Aorta (tissue), 5 donors: ENCODE measurements at places on chromosomes 6 and 20.
A peak's percentile ranks its signal among the peaks of the same experiment; 100 is the strongest.

DNA sequence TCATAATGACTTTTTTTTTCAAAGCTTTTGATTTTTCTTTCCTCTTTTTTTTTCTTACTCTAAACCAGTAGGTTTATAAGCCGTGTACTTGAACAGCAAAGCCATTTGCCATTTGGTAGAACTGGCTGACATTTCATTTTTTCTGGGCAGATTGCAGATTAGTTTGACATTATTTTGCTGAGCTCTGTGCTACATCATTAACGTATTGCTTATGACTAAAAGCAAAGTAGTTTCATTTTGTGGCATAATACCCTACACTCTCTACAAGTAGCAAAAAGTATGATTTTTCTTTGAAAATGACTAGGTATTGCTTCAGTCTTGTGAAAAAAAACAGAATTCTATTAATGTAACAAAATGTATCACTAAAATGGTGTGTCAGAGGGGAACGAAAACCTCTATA, 141.3 kb downstream of the GRIK2 start:
- H3K27me3 ChIP-seq: no peaks in the 10 kb centered on the region
- H3K4me1 ChIP-seq: no peaks in the 10 kb centered on the region
- no peak overlapping the region for H3K27ac ChIP-seq
- no peak overlapping the region for H3K4me3 ChIP-seq
- DNase-seq: no peak

- no peak overlapping the region for H3K4me3 ChIP-seq
- H3K36me3 ChIP-seq: no peaks in the 10 kb centered on the region
- H3K4me1 ChIP-seq: no peaks in the 10 kb centered on the region
- no peak overlapping the region for H3K27ac ChIP-seq
- no peaks in the 10 kb centered on the region for H3K27me3 ChIP-seq
Observed at GRCh38 chr6:166275714-166276166, 32.5 kb downstream of the PRR18 start.

GRCh38 chr6:100626721-100627120, 162.0 kb upstream of the SIM1 start:
- DNase-seq: no peak
- H3K4me1 ChIP-seq: no peaks in the 10 kb centered on the region
- H3K4me3 ChIP-seq: no peak overlapping the region
- no peaks in the 10 kb centered on the region for H3K27me3 ChIP-seq

DNA sequence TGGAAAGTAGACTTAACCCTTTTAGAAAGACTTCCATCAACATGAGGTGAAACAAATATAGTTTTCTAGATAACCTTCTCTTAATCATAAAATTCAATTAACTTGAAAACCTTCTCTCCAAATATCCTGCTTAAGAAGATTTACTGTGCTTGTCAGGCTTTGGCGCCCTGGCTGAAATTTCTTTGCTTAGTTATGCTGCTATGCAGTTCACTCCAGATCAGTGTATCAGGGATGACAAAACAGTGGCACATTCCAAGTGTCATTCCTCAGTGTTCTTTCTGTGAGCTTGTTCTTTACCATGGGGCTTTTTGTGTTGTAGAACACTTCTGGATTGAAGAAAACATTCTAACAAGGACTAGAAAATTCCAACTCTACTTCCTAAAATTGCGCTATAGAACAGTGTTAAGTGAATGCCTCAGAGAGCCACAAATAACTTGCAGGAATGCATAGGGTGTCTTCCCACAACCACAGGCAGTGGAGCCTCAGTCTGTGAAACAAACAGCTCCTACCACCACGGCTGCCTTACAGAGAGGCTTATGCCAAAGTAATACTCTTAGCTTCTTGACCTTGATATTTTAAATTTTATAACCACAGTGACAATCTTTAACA, 443.6 kb downstream of the CDC5L start:
- H3K4me1 ChIP-seq: no peaks in the 10 kb centered on the region
- H3K4me3 ChIP-seq: no peak overlapping the region
- H3K27ac ChIP-seq: no peak overlapping the region

- no peaks in the 10 kb centered on the region for H3K4me1 ChIP-seq
- H3K27ac ChIP-seq: peak overlapping the region; percentile 28
- H3K36me3 ChIP-seq: no peaks in the 10 kb centered on the region
- no peak overlapping the region for H3K4me3 ChIP-seq
- no peaks in the 10 kb centered on the region for H3K27me3 ChIP-seq
- DNase-seq: no peak
Observed at GRCh38 chr6:141401851-141402250, 730.9 kb upstream of the GJE1 start.

DNA sequence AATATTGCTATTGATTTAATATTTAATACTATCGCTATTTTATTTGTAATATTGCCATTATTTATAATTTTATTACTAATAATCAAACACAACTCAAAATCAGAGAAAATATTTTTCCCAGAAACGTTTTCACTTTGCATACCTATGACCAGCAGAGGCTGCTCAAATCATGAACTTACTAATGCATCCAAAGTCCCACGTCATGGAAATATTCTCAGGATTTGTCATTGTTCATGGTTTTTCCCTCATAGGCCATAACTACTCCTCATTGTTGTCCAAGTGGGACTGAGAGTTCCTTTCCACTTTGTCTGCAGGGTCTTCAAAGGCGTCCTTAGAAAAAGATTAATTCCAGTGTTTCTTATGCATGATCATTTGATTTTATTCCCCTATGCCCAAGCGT, 344.8 kb downstream of the THBS2 start:
- no peak for DNase-seq
- no peaks in the 10 kb centered on the region for H3K4me1 ChIP-seq
- H3K27me3 ChIP-seq: no peaks in the 10 kb centered on the region
- no peak overlapping the region for H3K27ac ChIP-seq
- no peak overlapping the region for H3K4me3 ChIP-seq

DNA sequence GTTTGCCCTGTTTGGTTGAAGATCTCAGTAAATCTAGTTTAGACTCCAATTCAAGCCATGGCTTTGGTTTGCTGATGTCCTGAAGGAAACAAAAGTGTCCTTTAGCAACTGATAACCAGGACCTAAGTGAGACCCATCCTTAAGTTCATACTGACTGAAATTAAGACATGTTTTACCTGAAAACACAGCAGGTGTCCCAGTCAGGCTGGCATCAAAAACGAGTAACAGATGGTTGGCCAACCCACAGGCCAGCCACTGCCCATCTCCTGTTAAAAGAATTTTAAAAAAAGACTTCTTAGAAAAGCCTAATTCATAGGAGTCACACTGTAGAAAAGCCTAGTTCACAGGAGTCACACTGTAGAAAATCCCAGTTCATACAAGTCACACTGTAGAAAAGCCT, 58.3 kb downstream of the WDR27 start:
- H3K36me3 ChIP-seq: no peaks in the 10 kb centered on the region
- no peak overlapping the region for H3K27ac ChIP-seq
- DNase-seq: no peak
- H3K4me1 ChIP-seq: no peaks in the 10 kb centered on the region
- H3K27me3 ChIP-seq: no peaks in the 10 kb centered on the region

DNA sequence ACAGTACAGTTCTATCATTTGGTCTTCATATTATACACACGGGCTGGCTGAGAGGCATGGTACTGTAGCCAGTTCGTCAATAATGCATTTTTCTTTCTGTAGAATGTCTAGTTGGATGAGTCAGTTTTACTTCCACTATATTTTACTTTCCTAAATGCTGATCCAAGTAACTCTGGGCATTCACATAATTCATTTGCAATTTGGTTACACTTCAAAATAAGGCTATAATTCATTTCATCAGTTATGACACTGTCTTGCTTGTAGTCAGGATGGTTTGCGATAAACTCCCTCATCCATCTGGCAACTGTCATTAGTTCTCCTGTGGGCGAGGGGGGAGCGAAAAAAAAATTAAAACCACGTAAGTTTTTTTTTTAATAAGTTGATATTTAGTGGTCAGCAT, 46.3 kb downstream of the GCLC start:
- DNase-seq: no peak
- no peaks in the 10 kb centered on the region for H3K27me3 ChIP-seq
- H3K4me3 ChIP-seq: no peak overlapping the region
- no peaks in the 10 kb centered on the region for H3K4me1 ChIP-seq
- H3K36me3 ChIP-seq: peaks cover 2% of the 10 kb centered on the region

DNA sequence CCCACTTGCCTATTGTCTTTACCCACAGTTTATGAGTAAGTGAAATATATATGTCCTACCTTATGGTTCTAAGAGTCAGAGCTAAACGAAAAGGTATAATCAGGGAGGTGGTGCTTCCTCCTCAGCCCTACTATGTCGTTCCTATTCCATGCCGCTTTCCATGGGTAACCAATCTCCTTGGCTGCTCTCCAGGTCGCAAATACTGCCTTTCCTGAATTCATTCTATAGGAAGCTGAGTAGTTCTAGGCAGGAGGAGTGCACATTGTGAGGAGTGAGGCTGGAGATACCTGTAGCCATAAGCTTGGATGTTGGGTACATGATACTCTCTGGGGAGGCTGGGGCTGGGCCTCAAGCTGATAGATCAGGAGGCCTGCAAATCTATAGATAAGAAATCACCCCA, 5.8 kb downstream of the IL20RA start:
- no peak for DNase-seq
- H3K27ac ChIP-seq: no peak overlapping the region
- H3K36me3 ChIP-seq: no peaks in the 10 kb centered on the region
- H3K4me1 ChIP-seq: no peaks in the 10 kb centered on the region
- H3K27me3 ChIP-seq: no peaks in the 10 kb centered on the region

DNA sequence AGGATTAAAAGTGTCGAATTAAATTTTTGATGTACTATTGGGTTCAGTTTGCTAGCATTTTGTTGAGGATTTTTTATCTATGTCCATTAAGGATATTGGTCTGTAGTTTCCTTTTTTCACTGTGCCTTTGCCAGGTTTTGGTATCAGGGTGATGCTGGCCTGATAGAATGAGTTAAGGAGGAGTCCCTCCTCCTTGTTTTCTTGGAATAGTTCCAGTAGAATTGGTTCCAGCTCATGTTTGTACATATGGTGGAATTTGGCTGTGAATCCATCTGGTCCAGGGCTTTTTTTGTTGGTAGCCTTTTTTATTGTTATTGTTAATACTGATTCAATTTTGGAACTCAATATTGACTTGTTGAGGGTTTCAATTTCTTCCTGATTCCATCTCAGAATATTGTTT, 141.8 kb downstream of the SIM1 start:
- H3K4me1 ChIP-seq: no peaks in the 10 kb centered on the region
- no peaks in the 10 kb centered on the region for H3K27me3 ChIP-seq
- H3K36me3 ChIP-seq: no peaks in the 10 kb centered on the region

GRCh38 chr20:25198663-25199383, 3.3 kb downstream of the ENTPD6 start:
- H3K4me1 ChIP-seq: peaks cover 3% of the 10 kb centered on the region
- H3K36me3 ChIP-seq: no peaks in the 10 kb centered on the region
- no peak overlapping the region for H3K4me3 ChIP-seq
- no peaks in the 10 kb centered on the region for H3K27me3 ChIP-seq

DNA sequence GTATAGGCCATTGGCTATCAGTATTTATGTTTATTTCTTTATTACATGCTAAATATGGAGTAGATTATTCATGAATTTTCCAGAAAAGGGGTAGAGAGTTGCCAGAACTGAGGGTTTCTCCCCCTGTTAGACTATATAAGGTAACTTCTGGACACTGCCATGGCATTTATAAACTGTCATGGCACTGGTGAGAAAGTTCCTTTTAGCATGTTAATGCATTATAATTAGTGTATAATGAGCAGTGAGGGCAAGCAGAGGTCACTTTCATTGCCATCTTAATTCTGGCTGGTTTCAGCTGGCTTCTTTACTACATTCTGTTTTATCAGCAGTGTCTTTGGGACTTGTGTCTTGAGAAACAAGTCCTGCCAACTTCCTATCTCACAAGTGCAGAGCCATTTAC, 220.0 kb upstream of the CNR1 start:
- no peak overlapping the region for H3K27ac ChIP-seq
- no peaks in the 10 kb centered on the region for H3K4me1 ChIP-seq
- DNase-seq: no peak
- H3K4me3 ChIP-seq: no peak overlapping the region
- H3K27me3 ChIP-seq: no peaks in the 10 kb centered on the region

- H3K36me3 ChIP-seq: no peaks in the 10 kb centered on the region
- H3K4me1 ChIP-seq: no peaks in the 10 kb centered on the region
- H3K27ac ChIP-seq: no peak within 1 kb of the TSS
- DNase-seq: no peak
- no peak within 1 kb of the TSS for H3K4me3 ChIP-seq
- no peaks in the 10 kb centered on the region for H3K27me3 ChIP-seq
Observed at GRCh38 chr20:56411759-56412472, at the start of gene CASS4. Gene CASS4, plus strand, starts transcription at chr20:56412260. Its CDS starts 199 bp downstream, at chr20:56412459.

GRCh38 chr6:74715355-74716085, 490.3 kb downstream of the COL12A1 start:
- H3K4me1 ChIP-seq: no peaks in the 10 kb centered on the region
- no peaks in the 10 kb centered on the region for H3K36me3 ChIP-seq
- H3K4me3 ChIP-seq: no peak overlapping the region
- DNase-seq: no peak

DNA sequence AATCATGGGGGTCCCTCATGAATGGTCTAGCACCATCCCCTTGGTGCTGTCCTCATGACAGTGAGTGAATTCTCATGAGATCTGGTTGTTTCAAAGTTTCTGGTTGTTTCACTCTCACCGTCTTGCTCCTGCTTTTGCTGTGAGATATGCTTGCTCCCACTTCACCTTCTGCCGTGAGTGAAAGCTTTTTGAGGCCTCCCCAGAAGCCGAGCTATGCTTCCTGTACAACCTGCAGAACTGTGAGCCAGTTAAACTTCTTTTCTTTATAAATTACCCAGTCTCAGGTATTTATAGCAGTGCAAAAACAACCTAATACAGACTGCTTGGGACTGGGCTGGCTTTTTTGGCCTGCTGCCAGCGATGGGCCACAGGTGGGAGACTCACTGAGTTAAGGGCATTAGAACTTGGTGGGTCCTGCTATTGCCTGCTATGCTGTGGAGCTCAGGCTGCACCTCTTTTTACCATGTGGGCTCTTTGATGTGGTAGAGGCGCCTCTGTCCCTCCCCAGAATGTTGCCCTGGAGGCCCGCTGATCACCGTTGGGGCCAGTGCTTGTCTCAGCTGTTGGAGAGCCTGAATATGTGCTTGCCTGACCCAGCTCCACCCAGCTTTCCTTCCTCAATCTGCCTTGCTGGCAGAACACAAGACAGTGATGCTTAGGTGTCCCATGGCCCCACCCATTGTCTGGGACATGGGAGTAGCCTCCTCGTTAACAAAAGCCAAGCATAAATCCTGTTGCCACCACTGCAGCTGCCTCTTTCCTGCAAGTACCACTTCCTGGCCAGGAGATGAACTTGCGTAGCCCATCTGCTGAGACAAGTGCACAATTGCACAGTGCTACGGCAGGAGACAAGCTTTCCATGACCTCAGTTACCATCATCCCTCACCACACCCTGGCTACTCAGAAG, 47.1 kb downstream of the IGF2R start:
- no peaks in the 10 kb centered on the region for H3K4me1 ChIP-seq
- no peaks in the 10 kb centered on the region for H3K36me3 ChIP-seq
- no peak overlapping the region for H3K27ac ChIP-seq
- DNase-seq: peak; percentile 73
